Esophagus squamous epithelium (tissue), 5 donors: ENCODE measurements at places on chromosomes 6 and 20.

- DNase-seq, result no peak
Observed at GRCh38 chr6:41655646-41656001, 17.4 kb downstream of the MDFI start.

DNA sequence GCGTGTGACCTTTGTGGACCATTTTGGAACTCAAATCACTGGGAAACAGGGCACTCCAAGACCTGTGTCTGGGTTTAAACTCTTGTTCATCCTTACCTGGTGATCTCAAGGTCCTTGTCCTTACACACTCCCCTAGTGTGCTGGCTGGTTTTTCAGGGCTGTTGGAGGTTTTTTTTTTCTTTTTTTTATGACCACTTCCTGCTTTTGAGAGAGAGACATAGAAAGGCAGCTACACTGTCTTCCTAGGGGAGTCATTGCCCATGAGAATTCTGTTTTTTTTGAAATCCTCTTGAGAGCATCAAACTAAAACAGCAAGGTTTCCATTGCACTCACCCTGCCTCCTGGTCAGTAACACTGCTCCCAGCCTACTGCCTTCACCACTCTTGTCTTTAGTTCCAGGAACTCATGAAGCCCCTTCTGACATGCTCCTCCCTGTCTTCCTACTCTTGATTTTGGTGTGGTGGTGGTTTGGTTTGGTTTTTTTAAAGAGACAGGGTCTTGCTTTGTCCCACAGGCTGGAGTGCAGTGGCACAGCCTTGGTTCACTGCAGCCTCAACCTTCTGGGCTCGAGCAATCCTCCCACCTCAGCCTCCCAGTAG is 28.6 kb downstream of the PRPH2 start:
- DNase-seq, result no peak

- DNase-seq, result no peak
Observed at GRCh38 chr20:22690000-22690399, 105.6 kb upstream of the FOXA2 start.

DNA sequence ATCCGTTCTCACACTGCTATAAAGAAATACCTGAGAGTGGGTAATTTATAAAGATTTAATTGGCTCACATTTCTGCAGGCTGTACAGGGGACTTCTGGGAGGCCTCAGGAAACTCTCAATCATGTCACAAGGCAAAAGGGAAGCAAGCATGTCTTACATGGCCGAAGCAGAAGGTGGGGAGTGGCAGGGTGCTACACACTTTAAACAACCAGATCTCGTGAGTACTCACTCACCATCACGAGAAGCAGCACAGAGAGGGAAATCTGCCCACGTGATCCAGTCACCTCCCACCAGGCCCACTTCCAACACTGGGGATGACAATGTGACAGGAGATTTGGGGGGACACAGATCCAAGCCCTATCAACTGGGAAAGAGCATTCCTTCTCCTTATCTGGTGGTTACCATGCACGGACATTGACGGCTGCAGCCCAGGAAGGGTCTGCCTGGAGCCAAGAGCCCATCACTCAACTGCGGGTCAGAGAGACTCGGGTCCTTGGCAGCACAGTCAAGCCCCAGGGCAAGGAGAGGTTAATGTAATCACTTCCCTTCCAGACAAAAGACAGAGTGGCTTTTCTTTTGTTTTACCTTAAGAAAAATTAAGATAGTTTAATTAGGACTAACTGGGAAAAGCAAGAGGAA is 112.3 kb upstream of the CST7 start:
- DNase-seq, result no peak

DNA sequence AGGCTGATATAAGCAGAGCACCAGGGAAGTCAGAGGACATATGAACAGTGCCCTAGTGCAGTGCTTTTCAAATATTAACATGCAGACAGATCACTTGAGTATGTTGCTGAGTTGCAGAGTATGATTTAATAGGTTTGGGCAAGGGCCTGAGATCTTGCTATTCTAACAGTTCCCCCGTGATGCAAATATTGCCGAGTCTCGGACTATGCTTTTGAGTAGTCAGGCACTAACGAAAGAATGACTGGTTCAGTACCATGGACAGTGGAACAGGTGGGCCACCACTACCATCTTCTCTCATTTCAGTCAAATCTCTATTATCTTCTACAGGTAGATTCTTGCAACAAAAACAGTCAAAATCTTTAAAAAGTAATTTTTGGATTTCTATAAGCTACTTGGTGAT is 3.7 kb upstream of the TMEM200A start:
- no peak for DNase-seq

DNA sequence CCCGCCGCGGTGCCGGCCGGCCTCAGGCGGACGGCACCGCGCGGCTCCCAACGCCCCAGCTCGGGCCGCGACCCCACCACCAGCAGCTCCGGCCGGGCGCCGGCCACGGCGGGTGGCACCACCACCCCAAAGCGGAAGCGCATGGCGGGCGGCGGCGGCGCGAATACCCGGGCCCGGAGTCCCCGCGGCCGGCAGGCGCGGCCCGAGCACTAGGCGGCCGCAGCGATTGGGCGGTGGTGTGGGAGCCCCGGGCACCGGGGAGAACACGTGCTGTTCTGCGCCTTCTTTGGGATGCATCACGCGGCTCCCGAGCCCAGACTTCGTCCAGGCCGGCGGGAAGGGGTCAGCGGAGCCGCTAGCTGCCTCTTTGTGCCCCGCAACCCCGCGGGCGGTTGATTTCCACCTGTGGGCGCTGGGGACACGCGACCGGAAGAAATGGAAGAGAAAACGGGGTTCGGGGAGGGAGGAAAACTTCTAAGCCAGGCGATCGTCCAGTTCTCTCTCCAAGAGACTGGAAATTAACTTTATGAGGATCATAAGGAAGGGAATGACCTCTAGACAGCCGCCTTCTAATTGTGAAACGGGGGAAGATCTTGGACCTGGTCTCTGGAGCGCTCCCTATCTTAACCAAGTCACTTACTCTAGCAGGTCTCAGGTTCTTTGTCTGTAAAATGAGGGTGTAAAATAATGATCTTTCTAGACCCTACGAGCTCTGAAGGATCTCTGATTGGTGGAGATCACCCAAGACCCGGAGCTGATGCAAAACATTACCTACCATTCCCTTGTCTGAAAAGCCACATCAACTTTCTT is at the start of gene EPM2A:
EPM2A (minus strand) TSS at position 165 of the 810 bp plus-strand sequence; CDS start at position 143, 22 bp downstream.
- DNase-seq, result peak; percentile 28

- DNase-seq, result no peak
Observed at GRCh38 chr20:48603819-48604405, 223.9 kb downstream of the PREX1 start.

DNA sequence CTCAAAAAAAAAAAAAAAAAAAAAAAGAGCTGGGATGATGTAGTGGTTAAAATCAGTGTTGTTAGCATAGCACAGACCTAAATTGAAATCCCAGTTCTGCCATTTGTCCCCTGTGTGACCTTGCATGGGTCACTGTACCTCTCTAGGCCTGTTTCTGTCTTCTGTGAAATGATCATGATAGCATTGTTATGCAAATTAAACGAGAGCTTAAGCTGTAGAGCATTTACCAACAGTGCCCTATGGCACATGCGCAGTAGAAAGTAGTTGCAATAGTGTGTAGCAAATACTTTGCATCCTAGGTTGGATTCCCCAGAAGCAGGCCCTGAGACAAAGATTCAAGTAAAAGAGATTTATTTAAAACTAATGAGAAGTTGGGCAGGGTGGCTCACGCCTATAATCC is 7.3 kb downstream of the PSORS1C2 start:
- no peak for DNase-seq

DNA sequence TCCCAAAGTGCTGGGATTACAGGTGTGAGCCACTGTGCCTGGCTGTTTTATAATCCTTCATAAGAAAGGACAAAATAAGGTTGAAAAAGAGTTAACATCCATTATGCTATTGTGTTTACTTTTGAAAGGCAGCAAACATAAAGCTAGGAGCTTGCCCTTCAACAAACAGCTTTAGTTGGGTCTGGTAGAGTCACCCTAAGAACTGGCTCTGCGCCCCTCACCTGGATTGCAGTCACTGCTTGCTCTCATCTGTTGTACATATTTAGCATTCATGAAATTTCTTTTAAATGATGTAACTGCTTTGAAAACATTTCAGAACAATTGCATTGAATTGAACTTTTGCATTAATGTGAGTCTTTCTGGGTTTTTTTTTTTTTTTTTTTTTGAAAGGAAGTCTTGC is 38.9 kb downstream of the JARID2 start:
- DNase-seq, result no peak

DNA sequence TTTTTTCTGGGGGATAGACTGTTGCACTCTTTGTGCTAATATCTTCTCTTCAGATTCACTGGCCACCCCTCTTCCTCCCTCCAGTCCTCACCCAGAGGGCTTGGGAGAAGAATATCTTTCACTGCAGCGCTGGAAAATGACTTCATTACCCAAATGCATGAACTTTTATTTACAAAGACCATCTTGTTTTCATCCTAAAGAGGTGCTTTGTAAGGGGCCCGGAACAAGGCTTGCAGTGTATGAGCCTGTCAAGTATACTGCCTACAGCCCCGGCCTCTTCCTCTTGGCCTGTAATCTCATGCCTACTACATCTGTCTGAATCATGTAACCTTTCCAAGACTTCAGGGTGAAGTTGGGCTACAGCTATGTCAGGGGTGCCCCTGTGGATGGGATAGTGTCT is 554 bp upstream of the LAMA4 start:
- DNase-seq, result no peak

- no peak for DNase-seq
Observed at GRCh38 chr20:34514897-34515483, 1.2 kb upstream of the DYNLRB1 start.

DNA sequence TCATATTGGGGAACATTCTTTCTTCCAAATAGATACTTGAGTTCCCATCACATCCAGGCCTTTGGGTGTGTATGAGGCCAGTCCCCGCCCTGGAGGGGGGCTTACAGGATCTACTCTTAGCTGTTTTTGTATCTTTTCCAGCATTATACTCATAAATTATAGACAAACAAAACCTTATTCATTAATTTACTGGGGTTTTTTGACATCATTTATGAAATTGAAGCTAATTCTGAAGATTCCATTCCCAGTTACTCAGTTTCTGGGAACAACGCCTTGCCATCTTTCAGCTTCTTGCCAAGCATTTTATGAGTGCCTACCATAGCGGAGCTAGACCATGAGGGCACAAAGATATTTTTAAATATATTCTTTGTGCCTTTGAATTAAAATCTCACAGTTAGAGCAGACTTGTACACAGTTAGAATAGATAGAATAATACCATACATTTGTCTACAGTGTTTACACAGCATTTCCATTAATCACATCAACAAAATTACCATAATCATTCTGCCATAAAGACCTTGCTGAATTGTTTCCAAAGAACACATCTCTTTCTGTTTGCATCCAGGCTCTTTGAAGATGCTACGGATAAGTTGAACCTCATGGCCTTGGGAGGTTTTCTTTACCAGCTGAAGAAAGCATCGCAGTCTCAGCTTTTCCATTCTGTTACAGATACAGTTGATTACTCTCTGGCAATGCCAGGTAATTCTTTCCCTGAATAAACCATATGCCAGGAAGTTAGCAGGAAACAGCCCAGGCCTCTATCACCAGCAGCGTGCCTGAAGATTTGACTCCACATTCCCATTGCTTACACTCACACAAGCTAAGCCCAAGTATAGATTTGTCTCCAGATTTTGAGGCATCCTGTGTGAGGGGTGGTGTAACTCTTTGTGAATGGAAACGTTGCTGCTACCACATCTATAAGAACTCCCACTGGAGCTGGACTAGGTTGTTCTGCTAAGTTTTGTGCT is 75.4 kb upstream of the PBOV1 start:
- no peak for DNase-seq

DNA sequence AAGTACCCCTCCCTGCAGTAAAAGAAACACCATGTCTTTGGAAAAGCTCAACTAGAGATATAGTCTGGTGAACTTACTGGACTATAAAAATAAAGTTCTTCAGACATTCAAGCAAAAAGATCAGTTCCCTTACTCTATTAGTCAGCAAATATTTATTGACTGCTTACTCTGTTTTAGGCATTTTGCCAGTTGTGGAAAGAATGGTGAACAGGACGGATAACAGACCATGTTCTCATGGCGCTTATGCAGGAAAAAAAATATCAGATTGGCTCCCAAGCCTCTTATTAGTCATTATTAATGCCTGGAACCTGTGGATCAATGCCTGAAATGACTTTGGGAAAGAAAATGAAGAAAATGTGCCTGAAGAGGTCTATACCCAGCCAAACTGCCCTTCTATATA is 282.2 kb upstream of the EPHA7 start:
- no peak for DNase-seq

DNA sequence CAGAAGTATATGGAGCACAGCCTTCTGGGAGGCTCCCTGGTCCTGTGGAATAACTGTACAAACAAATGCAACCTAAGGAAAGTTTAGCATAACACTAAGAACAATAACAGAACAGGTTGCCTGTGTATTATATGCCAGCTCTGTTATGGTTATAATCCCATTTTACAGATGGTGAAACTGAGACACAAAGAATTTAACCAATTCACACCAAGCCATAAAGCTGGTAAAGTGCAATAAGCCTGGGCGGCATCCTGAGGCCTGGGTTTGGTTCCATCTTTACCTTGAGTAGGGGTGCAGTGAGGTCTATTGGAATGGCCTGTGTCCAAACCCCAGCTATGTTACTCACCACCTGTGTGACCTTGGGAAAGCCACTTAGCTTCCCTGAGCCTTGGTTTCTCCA is 14.7 kb upstream of the PACSIN1 start:
- DNase-seq, result no peak

DNA sequence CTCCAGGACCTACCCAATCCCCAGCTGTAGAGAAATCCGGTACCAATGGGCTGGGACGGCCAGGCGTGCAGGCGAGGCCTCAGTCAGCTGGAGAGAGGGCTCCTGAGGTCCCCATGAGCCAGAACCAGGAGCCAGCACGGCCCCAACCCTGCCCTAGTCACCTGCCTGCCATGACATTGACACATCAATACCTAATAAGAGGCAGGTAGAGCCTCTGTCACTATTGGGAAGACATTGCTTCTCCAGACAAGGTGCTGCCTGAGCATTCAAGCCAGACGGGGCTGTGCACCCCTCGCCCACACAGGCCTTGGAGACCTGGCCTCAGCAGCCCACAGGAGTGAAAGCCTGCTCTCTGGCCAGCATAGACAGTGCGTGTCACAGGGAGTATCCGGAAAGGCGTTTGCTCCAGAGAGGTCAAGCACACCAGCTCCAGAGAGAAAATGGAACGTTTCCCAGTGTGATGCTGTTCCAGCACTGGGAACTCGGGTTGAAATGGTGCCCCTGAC is 3.5 kb downstream of the DLL1 start:
- DNase-seq, result no peak

- no peak for DNase-seq
Observed at GRCh38 chr20:6094063-6094462, 28.8 kb downstream of the FERMT1 start.

- DNase-seq, result no peak
Observed at GRCh38 chr6:10425176-10425974, 10.5 kb upstream of the TFAP2A start.

- DNase-seq, result no peak
Observed at GRCh38 chr20:24979036-24979960, 13.3 kb downstream of the APMAP start.
